T-helper 2 cell (primary cell): ENCODE measurements at places on chromosomes 4 and X.

DNA sequence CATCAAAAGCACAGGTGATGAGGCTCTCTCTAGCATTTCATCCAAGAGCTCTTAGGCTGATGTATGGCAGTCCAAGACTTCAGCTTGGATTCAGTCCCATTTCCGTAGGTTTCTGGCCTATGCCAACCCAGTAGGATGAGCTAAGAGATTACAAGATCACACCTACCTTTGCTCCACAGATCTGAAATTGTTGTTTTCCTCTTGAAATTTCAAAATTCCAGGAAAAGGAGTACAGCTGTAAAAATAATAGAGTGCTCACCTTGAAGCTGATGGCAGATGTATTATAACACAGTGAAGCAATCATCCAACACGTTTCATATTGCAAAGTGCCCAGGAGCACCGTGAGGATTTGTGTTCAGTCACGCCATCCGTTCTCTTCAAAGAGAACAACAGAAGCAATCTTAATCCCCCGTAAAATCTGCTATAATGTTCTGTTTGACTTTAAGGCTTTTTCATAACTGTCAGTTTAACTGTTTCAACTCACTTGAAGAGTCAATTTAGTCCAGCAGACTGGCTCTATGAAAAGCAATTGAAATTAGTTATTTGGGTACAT, 137.5 kb downstream of the CPE start:
- DNase-seq = no peak

GRCh38 chrX:19609541-19609940, 94.2 kb upstream of the MAP3K15 start:
- DNase-seq = no peak

DNA sequence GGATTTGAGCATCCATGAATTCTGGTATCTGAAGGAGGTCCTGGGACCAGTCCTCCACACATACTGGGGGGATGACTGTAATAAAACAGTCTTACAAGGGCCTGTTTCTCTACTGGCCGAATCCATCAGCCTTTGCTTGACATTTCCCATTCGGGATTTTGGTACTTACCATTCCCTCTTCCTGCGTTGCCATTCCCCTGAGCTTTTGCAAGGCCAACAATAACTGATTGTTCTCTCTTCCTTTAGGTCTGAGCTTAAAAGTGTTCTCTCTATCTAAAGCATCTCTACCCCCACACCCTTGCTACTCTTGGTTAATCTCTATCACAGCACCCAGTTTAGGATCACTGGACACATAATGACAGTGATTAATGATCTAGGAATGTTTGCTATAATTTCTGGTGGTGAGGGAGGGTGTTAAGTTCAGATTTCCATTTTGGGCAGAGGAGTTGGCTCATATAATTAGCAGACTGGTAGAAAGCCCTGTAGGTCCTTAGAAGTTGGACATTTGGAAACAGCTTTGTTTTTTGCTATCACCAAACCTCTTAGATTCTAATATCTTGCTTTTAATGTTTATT, 29.4 kb downstream of the TMA16 start:
- DNase-seq = no peak

- no peak for DNase-seq
These were observed 92.3 kb downstream of the KCNIP4 start for GRCh38 chr4:21856301-21856700.

DNA sequence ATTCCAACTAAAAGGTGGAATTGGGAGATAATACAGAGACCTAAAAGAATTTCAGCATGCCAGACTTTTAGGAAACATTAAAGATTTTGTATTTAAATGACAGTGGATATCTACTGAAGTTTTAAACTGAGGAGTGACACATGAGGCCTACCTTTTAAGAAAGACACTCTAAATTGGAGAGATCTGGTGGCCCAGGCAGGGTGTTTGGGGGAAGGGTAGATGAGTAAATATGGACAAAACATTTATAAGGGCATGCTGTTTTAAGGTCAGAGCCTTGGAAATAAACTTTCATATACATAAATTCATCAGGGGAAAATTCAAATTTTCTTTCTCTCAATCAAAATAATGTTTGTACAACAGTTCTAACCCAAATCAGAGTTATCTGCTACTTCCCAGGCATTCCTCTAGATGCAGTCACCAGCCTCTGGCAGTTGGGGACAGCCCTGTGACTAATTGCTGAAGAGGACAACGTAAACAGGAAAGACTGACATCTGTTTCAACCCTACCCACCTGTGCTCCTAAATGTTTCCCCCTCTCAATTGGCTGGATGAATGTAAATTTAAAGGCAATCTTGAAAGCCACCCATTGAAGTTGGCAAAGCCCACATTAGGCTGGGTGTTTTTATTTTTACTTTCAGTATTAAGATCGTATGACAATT, 1646.9 kb upstream of the ADGRL3 start:
- peak; percentile 47 for DNase-seq

- DNase-seq = no peak
These were observed 21.9 kb downstream of the PCGF3 start for GRCh38 chr4:727576-727975.

GRCh38 chr4:56197387-56197786, 189.9 kb downstream of the AASDH start:
- no peak for DNase-seq

DNA sequence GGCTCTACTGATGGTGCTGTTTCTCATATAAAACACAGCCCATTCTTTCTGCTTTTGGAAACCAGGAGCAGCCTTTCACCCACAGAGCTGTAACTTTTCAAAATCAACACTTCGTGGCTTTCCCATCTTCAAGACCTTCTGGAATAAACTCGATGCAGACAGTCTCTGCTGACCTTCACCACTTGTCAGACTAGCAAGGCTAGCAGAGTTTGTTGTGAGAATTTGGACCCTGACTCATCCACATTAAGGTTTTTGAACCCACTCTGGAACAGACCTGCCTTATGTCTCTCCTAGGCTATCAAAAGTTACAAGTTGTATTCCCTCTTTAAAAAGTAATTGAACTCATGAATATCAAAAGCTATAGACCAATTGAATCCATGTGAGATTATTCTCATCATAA, 88.6 kb downstream of the MAML3 start:
- no peak for DNase-seq

- DNase-seq = no peak
These were observed 168.3 kb downstream of the SPRY1 start for GRCh38 chr4:123564758-123565346.

- DNase-seq = no peak
These were observed 99.8 kb downstream of the LARP7 start for GRCh38 chr4:112736718-112737135.

GRCh38 chr4:186104890-186105646, 564 bp downstream of the FAM149A start:
- no peak for DNase-seq

- no peak for DNase-seq
These were observed 12.3 kb upstream of the CLTRN start for GRCh38 chrX:15676886-15677285.

GRCh38 chr4:931194-931959, 739 bp downstream of the GAK start:
- DNase-seq = no peak

DNA sequence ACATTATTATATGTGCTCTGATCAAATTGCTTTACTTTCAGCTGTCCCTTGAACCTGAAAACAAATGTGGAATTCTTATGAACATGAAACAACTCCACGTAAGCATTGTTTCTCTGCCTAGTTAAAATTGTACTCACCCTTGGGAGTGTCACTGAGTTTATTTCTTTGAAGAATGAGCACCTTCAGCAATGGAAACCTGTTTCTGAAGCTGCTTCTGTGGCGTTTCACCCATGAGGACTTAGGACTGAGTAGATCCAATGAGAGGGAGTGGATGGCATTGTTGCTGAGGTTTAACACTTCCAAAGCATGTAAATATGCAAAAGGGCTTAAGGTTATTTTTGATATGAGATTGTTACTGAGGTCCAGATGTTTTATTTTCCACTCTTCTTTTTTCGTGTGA, 3.2 kb downstream of the LRRC66 start:
- no peak for DNase-seq

DNA sequence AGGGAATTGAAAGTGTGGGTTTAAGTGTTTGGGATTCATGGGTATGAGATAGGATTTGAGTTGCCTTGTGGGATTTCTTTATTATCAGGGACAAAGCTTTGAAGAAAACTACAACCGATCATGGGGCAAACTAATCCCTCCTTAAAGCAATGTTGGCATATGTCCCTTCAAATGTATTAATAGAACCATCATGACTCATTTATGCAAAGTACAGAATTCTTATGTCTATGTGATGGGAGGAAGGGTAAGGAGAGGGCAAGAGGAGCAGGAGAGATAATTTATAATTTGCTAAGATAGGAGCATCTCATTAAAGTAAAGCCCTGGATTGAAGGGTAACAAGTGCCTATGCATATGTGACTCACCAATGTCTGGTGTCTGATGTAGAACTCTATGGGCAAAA, 94.2 kb downstream of the PHEX start:
- DNase-seq = no peak

- no peak for DNase-seq
These were observed 13.9 kb downstream of the CSN2 start for GRCh38 chr4:69951602-69952001.

DNA sequence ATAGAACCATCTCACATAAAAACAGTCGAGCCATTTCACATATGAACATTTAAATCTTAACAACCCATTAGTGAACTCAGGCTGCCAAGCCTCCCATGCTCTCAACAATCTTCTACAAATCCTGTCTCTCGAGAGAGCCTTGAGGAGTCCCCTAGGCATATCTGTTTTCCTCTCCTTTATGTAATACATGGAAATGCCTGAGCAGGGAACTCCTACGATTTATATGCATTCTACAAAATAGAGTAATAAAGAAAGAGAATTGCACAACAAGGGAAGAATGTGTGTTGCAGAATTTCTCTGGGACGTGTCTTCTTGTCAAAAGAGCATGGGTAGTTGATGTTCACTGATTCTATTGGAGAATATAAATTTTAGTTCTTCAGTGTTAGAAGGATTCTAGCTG, 101.8 kb upstream of the VCX2 start:
- DNase-seq = no peak

GRCh38 chr4:28868841-28869240, 1851.3 kb upstream of the PCDH7 start:
- no peak for DNase-seq

DNA sequence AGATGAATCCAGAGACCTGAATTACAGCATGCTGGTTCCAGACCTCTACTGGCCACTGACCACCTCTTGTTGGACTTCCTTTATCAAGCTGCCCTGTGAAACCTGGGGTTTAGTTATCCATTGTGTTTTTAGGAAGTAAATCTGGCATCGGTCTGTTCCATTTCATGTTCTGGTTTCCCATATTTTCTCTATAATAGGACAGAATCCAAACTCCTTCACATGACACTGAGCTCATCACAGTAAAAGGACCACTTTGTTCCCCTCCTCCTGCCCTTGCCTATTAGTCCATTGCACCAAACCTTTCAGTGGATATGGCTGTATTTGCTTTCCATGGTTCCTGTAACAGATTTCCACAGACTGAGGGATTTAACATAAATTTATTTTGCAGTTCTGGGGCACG, 4.0 kb downstream of the MFAP3L start:
- DNase-seq = no peak

DNA sequence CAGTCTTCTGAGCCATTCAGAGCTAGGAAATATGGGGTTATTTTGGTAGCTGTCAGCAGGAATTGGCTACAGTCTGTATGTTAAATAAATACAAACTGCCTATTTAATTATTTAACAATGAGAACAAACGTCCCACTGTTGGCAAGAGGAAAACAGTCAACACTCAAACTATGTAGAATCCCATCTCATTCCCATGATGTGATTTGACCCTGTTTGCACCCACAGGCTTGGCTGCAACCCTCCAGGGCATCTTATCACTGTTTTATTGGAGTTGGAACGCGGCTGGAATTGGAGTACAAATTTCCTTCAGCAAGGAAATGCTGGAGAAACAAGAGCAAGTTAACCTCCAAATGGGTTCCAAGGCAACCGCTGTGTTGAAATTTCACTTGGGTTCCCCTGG, 124.0 kb downstream of the KIT start:
- no peak for DNase-seq

DNA sequence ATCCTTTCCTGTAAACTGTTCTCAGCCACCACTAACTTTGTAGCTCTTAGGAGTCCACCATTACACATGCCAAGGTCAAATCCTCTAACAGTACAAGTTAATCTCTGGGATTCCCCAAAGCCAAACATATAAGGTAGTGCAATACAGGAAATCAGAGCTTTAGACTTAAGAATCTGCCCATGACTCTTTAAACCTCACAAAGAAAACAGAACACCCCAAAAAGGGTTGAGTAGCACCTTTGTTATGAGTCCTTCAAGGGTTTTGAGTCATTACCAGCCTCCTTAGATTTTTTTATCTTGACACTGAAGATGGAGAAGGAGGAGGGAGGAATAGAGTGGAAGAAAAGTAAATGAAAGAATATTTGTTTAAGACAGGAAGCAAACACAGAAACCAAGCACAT, 243.9 kb upstream of the SPANXN1 start:
- no peak for DNase-seq

GRCh38 chr4:152590179-152591031, 54.5 kb upstream of the FBXW7 start:
- no peak for DNase-seq

DNA sequence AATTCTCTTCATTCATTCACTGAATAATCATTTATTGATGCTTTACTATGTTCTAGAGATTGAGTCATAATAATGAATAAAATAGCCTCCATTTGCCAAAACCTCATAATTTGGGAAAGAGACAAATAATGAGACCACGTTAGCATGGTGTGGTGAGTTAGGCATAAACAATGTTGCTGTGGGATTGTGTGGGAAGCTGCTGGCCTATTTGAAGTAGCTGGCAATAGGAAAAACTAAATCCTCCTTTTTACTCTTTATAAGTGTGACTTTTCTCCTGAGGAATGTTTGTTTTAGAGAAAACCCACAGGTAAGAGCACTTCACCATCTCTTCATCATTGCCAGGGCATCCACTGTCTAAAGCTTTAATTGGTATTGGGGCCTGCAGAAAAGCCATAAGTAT, 95.3 kb downstream of the AREG start:
- no peak for DNase-seq

GRCh38 chrX:93538575-93538974, 134.8 kb downstream of the NAP1L3 start:
- no peak for DNase-seq

DNA sequence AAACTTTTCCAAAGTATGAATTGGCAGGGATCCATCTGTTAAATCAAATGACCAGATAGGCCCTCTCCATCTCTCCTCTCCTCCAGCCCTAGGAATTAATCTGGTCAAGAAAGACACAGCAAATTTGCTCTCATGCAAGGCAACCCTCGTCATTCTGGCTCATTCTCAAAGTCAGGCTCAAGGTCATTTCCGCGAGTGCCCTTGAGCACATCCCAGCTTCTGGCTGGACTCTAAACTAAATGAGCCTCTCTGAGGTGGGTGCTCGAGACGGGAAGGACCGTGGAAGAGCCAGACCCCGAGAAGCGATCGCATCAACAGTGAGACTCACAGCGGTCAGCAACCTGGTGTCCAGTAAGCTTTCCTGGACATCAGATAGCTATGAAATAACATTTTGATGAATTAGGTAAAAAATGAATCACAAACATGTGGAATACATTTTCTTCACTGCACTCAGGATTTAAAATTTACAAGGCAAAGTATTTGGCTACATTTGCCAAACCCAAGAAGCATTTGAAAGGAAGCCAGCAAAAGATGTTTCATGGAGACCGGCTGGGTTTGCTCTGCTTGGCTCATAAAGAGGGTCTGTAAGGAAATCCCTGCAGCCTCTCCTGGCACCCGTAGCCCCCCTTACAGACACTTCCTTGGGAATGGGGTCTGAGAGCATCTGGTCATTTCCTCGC, 121.0 kb downstream of the ENPP6 start:
- no peak for DNase-seq

- no peak for DNase-seq
These were observed 92.8 kb downstream of the RTL5 start for GRCh38 chrX:72038868-72039267.
